GM12891 (cell line): ENCODE measurements at places on chromosomes 2 and 18.

DNA sequence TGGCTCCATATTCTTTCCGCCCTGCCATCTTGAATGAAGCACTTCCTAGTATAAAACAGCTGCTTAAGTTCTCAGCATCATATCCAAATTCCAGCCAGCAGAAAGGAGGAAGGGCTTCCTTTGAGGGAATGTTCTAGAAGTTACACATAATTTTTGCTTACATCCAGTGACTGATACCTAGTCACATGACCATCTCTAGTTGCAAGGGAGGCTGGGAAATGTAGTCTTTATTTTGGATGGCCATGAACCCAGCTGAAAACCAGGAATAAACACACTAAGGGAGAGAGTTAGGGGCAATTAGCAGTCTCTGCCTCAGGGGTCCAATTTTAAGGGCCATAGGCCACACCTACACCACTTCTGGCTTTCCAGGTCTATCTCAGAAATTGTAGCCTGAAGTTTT is 57.8 kb upstream of the LMAN1 start:
- no peak for DNase-seq

DNA sequence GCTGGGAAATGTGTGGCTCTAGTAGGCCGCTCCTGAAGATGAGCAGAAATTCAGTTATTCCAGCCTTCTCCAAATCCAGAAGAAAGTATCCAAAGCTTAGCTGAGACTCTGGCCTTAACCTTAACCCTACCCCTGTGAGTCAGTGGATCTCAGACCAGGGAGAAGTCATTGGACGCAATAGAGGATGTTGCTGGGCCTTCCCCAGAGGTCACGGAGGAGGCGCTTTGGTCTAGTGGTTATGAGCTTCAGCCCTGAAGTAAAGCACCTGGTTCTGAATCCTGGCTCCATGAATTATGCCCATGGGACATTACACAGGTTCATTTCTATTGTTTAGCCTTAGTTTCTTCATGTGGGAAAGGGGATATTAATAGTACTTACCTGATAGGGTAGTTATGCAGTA is 24.0 kb downstream of the PKDCC start:
- DNase-seq = no peak

GRCh38 chr18:3683483-3683882 is 233.5 kb downstream of the TGIF1 start:
- DNase-seq = no peak

DNA sequence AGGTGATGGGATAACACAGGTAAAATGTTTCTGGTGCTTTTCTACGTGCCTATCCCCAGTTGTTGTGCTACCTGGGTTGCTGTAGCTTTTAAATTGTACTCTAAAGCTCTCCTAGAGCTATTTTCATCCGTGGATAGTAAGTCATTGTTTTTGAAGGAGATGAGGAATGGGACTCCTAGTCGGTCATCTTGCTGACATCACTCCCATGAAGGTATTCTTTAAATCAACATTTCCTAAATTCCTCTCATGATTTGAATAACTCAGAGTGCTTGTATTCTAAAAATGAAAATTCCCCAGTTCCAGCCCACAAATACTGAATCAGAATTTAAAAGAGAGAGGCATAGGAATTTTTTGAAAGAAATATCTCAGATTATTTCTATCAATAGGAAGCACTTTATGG is 44.3 kb downstream of the CCDC148 start:
- no peak for DNase-seq

GRCh38 chr18:48963586-48964470 is 13.1 kb upstream of the SMAD7 start:
- no peak for DNase-seq

GRCh38 chr2:181307203-181307991 is 149.8 kb upstream of the ITGA4 start:
- no peak for DNase-seq

- DNase-seq = no peak
Measured at GRCh38 chr18:46676182-46676835, 19.3 kb upstream of the LOXHD1 start.

DNA sequence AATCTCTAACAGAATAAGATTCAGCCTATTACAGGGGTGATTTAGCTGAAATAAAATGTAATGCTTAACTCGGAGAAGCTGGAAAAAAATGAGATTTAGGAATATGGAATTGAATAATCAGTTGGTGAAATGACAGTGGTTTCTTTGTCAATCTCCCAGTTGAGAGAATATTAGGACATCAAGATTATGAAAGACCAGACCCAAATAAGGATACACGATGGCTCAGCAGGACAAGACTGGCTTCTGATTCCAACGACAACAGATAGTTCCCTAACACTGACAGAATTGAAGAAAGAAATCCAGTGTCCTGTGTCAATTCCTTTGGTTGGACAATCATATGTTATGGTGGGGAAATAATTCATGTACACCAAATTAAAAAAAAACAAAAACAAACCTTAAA is 55.8 kb downstream of the HRH4 start:
- no peak for DNase-seq
